ENCODE measurements at places on chromosomes 4 and X. TPM values are rescaled to one million over a fixed set of nuclear protein-coding genes. Genes with fewer than 3 reads are reported as not detected.

Gene MAGEA11
- 0.14 TPM for total RNA-seq

Gene MAGED2
- 178 TPM for total RNA-seq

Gene FGA
- total RNA-seq, result not detected

Gene HOPX
- 1.2 TPM for total RNA-seq
